ENCODE measurements at places on chromosomes 5 and 9.
A peak's percentile ranks its signal among the peaks of the same experiment; 100 is the strongest.

DNA sequence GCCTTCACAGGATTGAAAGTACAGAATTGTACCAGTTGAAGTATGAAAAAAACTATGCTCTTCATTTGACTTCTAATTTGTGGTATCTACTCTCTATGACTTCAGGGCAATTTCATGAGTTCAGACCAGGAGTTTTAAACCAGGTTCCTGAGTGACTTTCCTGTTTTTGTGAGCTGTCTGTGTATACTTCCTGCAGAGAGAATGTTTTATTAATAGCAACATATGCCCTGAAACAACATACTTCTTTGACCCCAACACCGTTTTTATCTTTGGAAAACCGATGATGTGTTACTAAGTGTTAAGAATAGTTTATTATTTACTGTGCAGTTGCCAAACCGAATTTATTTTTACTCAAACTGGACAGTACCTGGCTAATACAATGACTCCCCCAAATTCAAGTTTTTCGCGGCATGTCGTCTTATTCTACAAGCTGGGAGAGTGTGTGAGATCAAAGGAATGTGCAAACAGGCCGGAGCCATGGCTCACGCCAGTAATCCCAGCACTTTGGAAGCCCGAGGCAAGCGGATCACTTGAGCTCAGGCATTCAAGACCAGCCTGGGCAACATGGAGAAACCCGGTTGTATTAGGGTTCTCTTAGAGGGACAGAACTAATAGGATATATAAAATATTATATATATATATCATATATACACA, 58.7 kb upstream of the ERBIN start:
- no peak for DNase-seq

DNA sequence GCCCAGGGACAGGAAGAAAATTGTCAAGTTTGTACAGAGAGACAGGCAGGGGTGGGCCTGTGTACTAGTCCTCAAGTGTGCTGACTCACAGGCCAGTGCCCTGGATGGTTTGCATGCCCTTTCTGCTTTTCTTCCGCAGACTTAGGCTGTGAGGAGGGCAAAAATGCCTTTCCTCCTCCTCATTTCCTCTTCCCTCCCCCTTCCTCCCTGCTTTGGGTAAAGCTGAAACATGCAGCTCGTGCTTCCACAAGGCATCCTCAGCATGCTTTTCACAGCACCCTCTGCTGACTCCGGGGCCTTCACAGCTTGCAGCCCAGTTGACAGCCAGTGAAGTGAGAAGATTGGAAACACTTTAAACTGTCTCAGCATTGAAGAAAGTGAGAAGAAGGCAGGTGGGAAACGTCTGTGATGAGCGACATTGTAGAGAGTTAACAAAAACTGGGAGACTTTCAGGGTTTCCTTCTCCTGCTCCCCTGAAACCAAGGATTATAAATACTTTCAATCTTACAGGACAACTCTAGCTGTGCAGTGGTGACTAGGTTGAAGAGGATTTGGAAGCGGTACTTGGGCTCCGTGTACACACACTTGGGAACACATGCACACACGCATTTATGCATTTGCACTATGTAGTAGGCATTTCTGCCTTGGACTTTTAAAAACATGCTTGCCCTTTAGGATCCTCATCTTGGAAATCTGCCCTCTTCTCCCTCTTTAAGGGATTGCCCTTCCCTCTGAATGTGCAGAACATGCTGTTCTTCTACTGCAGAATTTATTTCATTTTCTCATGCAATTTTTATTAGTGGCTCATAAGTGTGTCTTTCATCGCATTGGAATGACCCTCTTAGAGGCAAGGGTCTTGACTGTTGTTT, 138.8 kb downstream of the GRIA1 start:
- peak; percentile 89 for DNase-seq

GRCh38 chr5:134873987-134874830, at the start of gene TXNDC15:
Gene TXNDC15, plus strand, starts transcription at chr5:134874371. Its CDS starts 57 bp downstream, at chr5:134874428.
- no peak for DNase-seq

GRCh38 chr9:36969216-36969771, 64.8 kb downstream of the PAX5 start:
- no peak for DNase-seq

Data from epithelial cell of proximal tubule (primary cell).